CD4-positive, alpha-beta T cell (primary cell): ENCODE measurements at places on chromosomes 12 and 14. TPM values are rescaled to one million over a fixed set of nuclear protein-coding genes. Genes with fewer than 3 reads are reported as not detected.

Gene IAPP
- total RNA-seq: not detected

DNA sequence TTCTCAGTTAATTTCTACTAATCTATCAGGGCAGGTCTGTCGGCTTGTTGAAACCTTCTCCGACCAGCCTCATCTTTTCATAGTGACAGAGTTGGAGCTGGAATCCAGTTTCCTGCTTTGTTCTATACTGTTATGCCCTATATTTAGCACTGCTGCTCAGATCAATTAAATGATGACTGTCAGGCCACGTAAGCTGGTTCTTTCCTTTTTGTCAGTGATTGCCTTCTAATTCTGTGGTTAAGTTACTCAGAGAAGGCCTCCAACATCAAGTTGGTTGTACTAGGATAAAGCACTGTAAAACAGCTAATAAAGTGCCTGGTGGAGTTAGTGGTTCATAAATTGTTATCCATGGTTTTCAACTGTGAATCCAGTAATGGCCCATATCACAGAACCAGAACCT is 22.6 kb downstream of the DERA start:
- no peak overlapping the region for H3K27ac ChIP-seq
- DNase-seq: no peak
- H3K27me3 ChIP-seq: no peaks in the 10 kb centered on the region
- no peak overlapping the region for H3K4me3 ChIP-seq

Gene GPRC5D
- not detected for total RNA-seq

Gene ZBTB39
- total RNA-seq: 6.9 TPM
